ENCODE measurements at places on chromosomes 3 and 15.
A peak's percentile ranks its signal among the peaks of the same experiment; 100 is the strongest.

GRCh38 chr3:46359733-46360493 is 6.0 kb downstream of the CCR2 start:
- no peak for DNase-seq

DNA sequence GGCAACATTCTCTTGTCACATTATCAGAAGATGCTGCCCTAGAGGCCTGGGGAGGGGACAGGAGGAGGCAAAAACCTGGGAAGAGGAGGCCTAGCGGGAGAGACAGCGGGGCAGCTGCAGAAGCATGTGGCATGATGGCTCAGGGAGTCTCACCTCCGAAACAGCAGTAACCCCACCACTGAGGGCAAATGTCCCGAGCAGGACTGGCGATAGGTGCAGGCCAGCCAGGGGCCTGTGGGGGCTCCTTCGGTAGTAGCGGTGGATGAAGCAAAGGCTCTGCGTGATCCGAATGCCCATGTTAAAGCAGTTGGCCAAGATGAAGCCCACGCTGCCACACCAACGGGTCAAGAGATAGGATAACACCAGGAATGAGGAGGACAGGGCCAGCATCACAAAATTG is 38.0 kb downstream of the RFT1 start:
- no peak for DNase-seq

DNA sequence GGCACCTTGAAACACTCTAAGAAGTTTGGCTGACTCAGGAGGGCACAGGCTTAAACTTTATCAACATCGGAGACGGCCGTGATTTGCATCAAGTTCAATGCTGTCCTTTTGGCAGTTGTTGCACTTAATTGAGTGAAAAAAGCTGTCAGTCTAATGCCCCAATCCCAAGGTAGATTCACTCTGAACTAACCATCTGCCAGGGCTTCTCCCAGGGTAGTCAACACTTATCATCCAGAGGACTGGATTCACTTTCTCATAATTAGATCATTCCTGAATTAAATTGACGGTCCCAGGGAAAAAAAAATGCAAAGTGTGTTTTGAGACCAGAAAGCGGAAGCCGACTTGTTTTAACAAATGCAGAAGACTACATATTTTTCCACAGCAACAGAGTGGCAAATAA is 28.5 kb downstream of the RORA start:
- DNase-seq, result no peak

- DNase-seq, result no peak
Measured at GRCh38 chr15:73991260-73991659, 835 bp downstream of the STOML1 start.

- no peak for DNase-seq
Measured at GRCh38 chr15:80411788-80412288, 7.7 kb downstream of the ARNT2 start.

- no peak for DNase-seq
Measured at GRCh38 chr3:29281344-29282241, 722 bp downstream of the RBMS3 start.

DNA sequence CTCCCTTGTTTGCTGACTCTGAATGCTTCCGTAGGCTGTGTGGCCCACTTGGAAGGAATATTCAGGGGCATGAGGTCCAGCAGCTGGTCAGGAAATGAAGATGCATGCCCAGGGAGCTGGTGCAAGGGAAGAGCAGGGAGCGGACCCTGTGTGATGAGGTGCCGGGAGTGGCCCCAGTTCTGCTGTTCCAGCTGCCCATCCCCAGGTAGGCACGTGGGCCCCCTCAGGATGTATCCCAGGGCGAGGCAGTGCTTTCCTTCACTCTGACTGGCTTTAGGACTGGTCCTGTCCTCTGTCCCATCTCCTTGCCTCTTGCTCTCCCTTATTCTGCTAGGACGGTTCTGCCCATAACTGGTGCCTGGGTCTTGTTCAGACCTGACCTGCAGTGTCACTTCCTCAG is 1.1 kb upstream of the FAM3D start:
- no peak for DNase-seq

GRCh38 chr3:149673393-149673792 is 15.6 kb upstream of the WWTR1 start:
- DNase-seq, result no peak

- no peak for DNase-seq
Measured at GRCh38 chr15:73959012-73959581, 32.8 kb downstream of the LOXL1 start.

- DNase-seq, result no peak
Measured at GRCh38 chr3:171156401-171157010, 130.0 kb upstream of the SLC2A2 start.

- no peak for DNase-seq
Measured at GRCh38 chr15:66827039-66827697, 125.1 kb downstream of the SMAD6 start.

DNA sequence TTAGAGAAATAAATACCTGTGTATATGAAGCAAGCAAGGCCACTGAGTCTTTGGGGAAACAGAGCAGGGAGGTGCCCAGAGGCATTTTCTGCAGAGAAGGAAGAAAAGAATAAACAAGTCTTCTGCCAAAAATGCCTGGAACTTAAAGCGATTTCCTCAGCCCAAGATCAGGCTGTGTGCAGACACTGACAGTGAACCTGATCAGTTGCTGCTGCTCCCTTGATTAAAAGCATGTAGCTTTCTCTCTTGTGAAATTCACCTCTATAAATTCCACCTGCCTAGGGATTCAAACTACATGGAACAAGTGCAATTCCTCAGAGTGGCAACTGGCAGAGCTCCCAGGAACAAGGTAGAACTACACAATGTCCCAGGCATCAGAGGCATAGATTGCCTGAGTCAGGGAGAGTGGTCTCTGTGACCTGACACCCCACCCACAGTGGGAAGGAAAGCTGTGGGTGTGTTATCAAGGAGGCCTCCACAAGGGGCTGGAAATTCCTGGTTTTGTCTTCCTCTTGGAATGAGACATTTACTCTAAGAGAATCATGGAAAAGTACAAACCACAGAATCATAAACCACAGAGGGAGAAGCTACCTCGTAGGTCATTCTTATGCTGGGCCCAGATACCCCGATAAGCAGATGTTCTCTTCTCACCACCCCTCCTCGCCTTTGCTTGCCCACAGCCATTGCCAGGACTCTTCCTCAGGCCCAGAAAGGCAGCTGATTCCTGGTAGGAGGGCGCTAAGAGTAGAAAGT is 1.8 kb upstream of the ZBTB38 start:
- DNase-seq, result no peak

DNA sequence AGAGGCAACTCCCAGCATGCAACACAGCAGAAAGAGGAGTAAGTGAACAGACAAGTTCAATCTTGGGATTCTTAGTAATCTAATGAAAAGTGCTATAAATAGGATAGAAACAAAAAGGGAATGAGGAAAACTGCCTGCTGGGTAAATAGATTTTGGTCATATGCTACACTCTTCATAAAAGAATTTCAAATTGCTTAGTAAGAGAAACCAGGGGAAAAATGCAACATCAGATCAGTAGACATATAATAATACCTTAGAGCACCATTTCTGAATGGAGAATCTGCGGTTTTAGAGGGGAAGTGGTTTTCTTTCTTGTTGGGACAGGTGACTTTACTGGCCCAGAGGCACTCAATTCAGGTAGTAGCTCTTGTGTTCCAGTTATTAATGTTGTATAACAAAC is 13.4 kb upstream of the TBC1D5 start:
- DNase-seq, result no peak

DNA sequence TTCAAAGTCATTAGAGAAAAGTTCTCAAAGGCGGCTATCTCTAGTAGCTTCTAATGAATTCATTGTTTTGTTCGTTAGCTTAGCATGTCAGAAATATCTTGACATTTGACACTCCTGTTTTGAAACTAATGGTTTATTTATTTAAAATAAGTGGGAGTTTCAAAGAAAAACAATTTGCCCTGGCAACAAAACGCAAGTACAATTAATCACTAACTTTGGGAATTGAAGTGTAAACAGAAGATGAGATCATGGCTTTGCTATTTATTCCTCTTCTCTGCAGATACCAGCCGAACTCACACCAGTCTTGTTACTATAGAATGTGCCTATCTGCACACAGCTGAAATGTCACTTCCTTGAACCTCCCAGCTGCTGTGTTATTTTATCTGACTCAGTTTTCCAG is 27.5 kb downstream of the MASP1 start:
- no peak for DNase-seq

DNA sequence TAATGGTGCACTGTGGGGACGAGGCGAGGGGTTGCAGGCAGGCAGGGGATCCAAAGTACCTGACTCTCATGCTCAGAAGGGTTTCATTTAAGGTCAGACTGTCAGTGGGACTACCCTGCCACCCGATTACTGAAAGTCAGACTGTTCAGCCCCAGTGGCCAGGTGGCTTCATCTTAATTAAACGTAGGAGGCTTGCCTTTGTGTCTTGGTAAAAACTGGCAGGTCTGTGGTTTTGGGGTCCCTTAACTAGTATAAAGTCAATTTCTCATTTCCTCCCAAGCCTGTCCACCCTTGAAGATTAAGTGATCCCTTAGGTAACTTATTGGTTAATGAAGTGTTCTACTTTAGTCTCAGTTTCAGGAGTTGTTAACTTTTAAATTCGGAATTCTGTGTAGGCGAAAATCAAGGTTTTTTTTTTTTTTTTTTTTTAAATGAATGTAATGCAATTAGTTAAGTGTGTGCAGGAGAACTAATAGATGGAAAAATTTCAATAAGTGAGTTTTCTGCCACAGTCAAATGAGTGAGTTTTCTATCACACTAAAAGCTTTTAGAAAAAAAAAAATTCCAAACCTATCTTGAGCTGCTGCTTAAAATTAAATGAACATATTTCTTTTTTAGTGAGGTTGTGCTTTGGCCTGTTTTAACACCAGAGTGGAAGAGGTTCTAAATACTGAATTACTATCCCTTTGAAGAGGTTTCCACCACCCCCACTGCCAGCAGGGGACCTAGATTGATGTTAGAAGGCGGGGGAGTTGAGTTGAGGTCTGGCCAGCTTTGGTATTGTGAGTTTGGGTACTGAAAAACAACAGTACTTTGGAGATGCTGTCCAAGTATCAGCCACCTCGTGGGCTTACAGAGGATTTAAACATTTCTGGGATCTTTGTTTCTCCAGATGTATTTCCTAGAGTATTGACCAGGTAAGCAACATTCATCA is 15.2 kb downstream of the ITPR1 start:
- no peak for DNase-seq

DNA sequence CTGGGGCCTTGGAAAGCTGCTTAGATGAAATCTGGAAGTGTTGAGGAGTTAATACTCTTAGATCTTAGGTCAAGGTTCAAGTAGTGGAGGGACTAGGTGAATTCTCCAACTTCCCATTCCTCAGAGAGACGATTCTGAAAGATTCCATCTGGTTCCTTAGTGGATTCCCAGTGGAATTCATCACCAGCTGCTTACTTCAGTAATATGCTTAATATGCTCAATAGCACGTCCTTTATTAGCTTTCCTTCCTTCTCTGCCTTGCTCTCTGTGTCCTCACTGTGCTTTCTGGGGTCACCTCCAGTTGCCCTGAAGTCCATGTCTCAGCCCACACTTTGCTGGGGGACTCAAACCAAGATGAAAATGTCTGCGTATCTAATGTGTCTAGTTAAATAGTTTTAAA is 31.0 kb downstream of the CEP63 start:
- DNase-seq, result no peak

GRCh38 chr15:32659340-32660155 is 18.0 kb downstream of the SCG5 start:
- no peak for DNase-seq

DNA sequence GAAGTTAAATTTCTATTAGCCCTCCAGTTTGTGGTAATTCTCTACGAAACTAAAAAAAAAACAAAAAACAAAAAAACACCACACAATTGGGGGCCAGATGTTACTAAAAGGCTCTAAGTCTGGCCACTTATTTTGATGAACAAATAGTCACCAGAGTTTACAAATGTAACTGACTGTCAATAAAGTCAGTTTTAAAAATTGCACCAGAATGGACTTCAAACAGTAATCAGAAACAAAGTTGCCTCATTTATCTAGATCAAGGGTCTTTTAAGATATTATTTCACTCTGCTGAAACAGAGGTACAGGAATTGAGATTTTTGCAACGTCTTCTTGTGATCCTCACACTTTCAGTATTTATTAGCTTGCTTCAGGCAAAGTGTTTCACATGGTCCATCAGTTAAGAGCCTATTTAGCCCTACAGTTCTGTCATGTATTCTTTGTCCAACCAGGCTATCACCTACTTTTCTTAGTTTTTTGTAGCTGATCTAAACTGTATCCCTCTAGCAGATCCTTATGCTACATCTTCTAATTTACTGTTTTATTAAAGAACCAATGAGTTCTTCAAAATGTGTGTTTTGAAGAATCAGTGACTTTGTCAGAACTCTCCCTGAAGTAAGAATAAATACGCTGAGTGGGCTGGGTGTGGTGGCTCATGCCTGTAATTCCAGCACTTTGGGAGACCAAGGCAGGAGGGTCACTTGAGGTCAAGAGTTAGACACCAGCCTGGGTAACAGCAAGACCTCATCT is 74.7 kb downstream of the ANKRD28 start:
- DNase-seq, result no peak

DNA sequence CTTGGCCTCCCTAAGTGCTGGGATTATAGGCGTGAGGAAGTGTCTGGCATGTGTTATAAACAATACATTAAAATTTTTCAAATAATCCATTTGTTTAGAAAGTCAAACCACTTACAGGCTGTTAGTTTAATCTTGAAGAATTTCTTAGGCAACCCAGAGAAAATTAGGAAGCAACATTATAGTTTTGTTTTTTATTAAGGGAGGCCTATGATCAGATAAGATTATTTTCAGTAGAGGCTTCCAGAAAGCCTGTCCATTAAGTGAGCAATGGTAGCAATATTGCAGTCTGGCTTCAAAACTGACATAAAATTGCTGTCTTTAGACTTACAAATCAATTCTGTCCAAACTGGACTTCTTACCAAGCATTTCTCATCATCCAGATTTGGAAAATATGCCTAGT is 49.6 kb downstream of the CD47 start:
- DNase-seq, result no peak

- no peak for DNase-seq
Measured at GRCh38 chr3:156888176-156888575, 62.0 kb downstream of the LEKR1 start.

- peak; percentile 11 for DNase-seq
Measured at GRCh38 chr15:65980824-65981456, 111.6 kb downstream of the RAB11A start.

DNA sequence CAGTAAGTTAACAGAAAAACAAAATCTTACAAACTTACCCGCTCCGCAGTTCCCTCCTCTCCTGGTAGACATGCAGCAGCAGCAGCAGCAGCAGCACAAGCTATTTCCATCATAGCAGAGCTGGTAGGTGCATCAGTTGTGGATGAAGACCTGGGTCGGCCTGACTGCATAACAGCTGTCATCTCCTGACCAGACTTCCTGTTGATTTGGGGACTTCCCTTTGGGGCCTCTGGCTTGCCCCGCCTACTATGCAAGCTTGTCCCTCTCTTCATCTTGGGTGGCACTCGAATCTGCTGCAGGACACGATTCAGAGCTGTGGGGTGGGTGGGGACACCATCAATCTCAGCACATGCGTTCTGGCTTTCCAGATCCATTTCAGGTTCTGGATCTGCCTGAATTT is 65.7 kb downstream of the TMCC1 start:
- DNase-seq, result no peak

Data from stimulated activated CD4-positive, alpha-beta T cell treated with anti-CD3 and anti-CD28 coated beads, Interleukin-12 subunit alpha, Interleukin-12 subunit beta, amount 100 ng/mL, for 24 hours (primary cell).